CD4-positive, alpha-beta T cell treated with Interleukin-21 for 1 hour (primary cell): ENCODE measurements at places on chromosomes 2 and 18.

DNA sequence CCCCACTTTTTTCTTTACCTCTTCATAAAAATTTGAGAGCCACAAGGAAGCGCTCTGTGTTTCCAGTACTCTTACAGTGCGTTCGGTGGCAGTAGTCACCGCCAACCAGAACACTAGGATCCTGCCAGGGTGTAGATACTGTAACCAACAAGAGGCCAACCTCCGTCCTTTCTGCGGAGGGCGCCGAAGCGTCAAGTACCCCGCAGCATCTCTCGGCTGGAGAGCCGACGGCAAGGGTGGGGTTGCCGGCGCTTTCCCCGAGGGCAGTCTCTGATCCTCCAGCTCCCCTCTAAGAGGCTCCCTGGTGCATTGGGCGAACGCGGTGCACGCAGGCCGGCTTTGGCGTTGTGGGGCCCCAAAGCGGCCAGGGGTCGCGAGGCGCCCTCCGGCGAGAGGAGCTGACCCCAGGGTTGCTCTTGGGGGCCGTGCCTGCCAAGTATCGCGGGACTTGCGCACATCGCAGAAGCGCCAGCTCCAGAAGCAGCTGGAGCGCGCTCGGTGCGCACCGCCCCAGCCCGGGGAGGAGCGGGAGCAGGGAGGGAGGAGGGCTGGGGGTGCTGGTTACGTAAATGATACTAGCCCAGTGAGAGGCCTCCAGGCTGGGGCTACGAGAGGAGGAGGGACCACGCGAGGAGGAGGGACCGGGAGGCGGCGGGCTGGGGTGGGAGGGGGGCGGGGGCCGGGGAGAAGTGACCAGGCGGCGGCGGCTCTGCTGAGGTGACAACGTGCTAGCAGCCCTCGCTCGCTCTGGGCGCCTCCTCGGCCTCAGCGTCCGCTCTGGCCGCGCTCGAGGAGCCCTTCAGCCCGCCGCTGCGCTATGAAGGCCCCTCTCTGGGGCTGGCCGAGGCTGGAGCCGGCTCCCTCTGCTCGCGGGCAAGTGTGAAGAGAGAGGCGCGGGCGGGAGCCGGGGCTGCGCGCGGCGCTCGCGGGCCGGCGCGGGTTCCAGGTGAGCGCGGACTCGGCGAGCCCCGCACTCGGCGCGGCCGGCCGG, at the start of gene GALNT13:
Gene GALNT13 (plus strand): TSS at position 692 of the 991 bp plus-strand sequence.
- DNase-seq = no peak

DNA sequence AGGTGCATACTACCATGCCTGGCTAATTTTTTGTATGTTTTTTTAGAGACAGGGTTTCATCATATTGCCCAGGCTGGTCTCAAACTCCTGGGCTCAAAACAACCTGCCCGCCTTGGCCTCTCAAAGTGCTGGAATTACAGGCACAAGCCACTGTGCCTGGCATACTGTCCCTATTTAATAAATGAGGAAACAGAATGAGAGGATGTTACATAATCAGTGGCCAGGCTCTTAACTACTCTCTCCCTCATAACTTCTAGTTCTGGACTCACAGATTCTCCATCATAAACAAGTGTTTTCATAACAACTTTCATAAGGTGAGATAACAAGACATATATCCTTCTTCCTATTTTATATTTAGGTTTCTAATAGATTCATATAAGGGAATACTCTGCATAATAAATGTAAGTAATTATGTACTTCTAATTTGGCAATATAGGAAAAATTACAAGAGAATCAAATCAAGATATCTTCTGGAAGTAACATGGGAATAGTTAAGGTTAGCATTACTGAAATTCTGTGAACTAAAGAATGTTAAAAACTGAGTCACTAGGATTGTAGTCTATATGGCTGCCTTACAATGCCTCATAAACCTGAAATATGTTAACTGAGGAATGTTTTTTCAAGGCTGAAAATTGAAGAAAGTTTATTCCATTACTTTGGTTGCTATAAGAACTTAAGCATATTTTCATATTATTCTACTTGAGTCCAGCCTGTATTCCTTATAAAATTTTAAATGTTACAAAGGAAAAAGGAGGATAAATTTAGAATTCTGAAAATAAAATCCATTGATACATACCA, 71.3 kb downstream of the SLC25A12 start:
- DNase-seq = no peak

GRCh38 chr2:20094142-20094755, 42.8 kb upstream of the LAPTM4A start:
- DNase-seq = no peak

- no peak for DNase-seq
These were observed 101.4 kb downstream of the PTRHD1 start for GRCh38 chr2:24691806-24692205.

GRCh38 chr2:17362956-17363355, 155.3 kb downstream of the RAD51AP2 start:
- DNase-seq = no peak

- no peak for DNase-seq
These were observed 4.5 kb upstream of the GLI2 start for GRCh38 chr2:120731175-120731574.

GRCh38 chr2:3110994-3111666, 266.5 kb downstream of the EIPR1 start:
- DNase-seq = no peak

DNA sequence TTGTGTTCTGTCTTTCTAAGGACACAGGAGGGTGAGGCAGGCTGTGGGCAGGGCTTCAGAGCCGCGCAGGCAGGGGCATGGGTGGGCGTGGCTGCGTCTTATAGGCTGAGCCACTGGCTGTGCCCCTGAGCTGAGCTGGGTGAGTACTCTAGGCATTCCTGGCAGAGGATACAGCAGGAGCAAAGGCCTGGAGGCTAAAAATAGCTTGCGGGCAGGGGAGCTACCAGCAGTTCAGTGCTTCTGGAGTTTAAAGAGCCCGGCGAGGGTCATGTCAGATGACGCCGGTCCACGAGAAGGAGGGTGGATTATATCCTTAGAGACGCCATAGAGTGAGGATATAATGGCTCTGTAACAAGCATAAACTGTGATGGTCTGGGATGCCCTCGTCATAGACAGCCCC, 31.5 kb upstream of the PDIA6 start:
- DNase-seq = no peak

GRCh38 chr2:197196541-197197180, 113.9 kb downstream of the ANKRD44 start:
- DNase-seq = peak; percentile 54

GRCh38 chr2:2472881-2473280, 141.8 kb upstream of the MYT1L start:
- DNase-seq = no peak

DNA sequence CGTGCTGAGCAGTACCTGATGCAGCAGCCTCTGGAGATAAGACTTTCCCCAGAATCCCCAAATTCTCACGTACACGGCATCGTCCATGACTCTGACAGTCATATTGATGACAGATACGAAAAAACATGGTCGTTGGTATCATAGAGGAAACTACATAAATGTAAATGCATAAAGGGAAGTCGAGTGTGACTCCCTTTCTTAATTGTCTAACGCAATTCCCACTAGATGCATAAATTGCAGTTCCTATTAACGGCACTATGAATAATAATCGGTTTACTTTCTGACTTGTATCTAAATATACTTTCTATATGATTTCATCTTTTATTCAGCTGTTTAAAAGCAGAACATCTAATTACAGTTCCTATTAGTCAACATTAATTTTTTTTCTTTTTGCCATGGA, 322.6 kb upstream of the REV1 start:
- no peak for DNase-seq

DNA sequence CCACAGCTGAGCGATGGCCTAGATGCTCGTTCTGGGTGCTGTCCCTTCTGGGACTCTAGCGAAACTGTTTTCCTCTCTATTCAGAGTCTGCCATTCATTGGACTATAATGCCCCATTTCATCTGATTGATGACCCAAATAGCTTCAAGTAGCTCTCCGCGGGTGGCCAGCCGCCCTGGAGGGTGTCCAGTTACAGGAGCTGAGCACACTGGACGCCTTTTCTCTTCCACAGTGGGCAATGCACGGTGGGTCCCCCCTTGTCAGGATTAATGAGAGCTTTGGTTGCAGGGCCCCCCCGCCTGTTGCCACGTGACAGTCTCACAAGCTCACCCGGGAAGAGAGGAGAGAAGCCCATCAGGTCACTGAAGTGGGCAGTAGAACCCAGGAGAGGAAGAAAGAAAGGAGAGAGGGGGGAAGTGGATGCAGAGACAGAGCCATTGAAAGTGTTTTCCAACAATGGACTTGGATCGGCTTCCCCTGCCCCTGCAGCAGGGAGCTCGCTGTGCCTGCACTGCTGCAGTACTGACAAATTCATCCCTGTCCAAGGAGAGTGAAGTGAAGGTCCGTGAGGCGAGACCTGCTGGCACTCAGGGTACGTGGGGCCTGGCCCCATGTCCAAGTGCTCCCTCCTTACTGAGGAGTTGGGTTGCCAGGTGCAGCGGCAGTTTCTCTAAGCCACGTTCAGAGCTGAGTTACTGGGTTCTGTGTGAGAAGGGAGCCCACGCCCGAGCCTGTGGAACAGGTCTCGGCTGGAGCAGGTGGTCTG, 44.8 kb downstream of the DIPK1C start:
- DNase-seq = no peak

DNA sequence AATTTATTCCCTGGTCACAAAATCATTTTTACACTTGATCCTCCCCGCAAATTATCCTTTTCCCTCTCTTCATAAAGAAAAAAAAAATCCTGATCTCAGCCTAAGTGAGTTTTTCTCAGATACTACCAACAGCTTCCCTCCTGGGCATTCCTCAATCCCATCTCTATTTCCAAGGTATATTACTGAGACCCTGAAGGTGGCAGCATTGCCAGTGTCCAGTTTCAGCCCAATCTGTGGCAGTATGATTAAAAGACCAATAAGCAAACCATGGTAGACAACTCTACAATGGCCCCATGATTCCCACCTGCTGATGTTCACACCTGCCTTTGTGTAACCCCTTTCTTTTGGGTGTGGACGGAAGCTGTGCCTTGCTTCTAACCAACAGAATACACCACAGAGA, 45.1 kb downstream of the CCDC93 start:
- DNase-seq = no peak

- DNase-seq = no peak
These were observed 69.7 kb downstream of the FEZ2 start for GRCh38 chr2:36528274-36528673.

- DNase-seq = peak; percentile 31
These were observed 237.6 kb downstream of the PRKCE start for GRCh38 chr2:45889053-45889452.

- DNase-seq = no peak
These were observed 184.1 kb upstream of the FN1 start for GRCh38 chr2:215619989-215620388.

- no peak for DNase-seq
These were observed 689.6 kb upstream of the HS6ST1 start for GRCh38 chr2:129008055-129008880.

DNA sequence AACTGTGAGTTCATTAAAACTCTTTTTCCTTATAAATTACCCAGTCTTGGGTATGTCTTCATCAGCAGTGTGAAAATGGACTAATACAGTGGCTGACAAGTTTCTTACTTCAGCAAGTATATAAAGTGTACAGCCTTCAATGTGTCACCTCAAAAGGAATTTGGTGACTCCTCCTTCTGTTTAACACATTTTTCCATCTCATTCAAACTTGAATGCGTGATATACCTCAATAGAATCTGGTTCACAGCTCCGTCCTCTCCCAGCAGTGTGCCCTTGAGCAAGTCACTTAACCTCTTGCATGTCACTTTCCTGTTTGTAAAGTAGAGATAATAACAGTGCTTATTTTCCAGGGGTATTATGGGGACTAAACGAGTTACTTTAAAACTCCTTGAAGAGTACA, 159.6 kb downstream of the CCBE1 start:
- DNase-seq = no peak

- no peak for DNase-seq
These were observed 190.2 kb upstream of the GATA6 start for GRCh38 chr18:21979171-21979560.

- DNase-seq = no peak
These were observed 54.7 kb upstream of the MGAT5 start for GRCh38 chr2:134199123-134199522.

DNA sequence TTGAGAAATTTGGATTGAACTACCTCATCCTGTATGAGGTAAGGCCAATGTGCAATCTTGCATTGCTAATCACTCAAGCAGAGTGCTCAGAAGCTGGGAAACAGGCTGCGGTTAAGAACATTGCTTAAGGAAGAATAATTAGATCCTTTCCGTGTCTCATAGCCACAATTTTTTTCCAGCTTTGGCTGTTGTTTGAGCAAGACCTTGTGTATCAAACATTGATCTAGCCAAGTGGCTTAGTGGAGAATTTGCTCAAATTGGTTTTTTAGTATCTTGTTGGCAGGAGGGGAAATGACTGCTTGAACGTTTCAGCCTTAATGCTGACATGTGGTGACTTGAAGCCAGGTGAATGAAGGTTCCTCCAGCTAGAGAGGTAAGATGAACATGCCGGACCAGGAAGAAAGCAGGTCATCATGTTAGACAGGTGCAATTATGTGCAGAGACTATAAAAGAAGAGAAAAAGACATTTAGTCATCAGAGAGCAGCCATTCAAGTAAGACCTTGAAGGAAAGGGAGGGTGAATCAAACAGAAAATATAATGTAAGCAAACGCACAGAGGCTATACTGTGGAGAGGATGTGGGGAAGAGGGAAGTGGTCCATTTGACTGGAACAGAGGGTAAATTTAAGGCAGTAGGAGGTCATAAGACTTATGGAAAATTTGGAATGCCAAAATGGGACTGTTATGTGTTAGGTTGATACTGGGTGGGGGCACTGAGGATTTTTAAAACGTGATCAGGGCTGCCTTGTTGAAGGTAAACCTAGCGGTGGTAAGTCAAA, 98.9 kb upstream of the CYP1B1 start:
- DNase-seq = no peak

DNA sequence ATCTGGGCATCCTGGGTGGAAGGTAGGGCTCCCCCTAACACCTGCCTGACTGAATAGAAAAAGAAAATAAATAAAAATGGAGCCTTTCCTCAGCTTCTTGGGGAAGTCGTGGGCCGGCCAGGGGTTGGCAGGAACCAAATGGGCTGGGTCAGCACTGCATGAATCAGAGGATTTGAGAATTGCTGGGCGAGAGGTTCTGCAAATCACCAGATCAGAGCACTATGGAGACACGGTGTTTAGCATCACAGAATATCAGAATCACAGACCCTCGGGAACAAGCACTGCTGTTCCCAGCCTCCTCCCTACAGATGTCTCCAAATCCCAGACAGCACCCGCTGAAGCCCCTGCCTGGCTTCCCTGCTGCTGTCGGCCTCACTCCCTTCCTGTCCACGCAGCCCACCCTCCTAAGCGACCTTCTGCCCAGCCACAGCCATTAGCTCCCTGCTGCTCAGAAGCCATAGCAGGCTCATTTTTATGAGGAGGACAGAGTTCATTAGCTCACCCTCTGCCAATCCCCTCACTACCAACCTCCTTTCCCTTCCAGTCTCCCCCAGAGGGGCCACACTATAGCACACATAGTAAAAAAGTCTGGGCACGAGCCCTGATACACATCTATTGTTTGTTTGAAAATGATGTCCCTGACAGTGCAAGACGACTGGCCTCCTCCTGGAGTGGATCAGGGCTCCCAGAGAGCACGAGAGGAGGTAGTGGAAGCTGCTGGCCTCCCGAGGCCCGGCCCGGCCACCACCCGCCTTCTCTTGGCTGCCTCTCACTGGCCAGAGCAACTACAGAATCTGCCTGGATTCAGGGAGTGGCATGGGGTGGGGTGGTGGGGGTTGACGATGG, 64.6 kb upstream of the TAF1B start:
- DNase-seq = no peak

GRCh38 chr2:218474527-218474926, 55.6 kb downstream of the VIL1 start:
- no peak for DNase-seq
